Colonic mucosa (tissue), 4 donors: ENCODE measurements at places on chromosomes 5 and 9. TPM values are rescaled to one million over a fixed set of nuclear protein-coding genes. Genes with fewer than 3 reads are reported as not detected.

SMIM27 gene
- 10.9 TPM for total RNA-seq

GRCh38 chr9:137264067-137264466 lies 8.9 kb downstream of the NELFB start:
- DNase-seq: no peak

DNA sequence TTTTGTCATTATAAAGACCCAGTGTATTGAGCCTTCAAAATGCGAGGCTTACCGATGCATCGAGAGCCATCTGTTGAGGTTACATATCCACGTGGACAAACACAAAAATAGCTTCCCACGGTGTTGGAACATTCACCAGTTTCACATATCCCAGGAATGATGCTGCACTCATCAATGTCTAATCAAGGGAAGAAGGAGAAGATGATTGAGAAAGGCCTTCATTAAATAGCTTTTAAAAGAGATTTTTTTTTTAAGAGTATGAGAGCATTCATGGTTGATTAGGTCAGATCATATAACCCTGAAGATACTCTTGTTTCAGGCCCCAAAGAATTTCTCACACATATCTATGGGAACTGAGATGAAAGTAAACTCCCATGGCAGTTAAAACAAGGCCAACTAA lies 129.4 kb downstream of the FBN2 start:
- DNase-seq: no peak

GRCh38 chr9:124370896-124371582 lies 44.2 kb downstream of the PSMB7 start:
- no peak for DNase-seq

- no peak for DNase-seq
These were observed 103.3 kb upstream of the TAS2R1 start for GRCh38 chr5:9733486-9733885.

ZNF883 gene
- total RNA-seq: 0.42 TPM

DNA sequence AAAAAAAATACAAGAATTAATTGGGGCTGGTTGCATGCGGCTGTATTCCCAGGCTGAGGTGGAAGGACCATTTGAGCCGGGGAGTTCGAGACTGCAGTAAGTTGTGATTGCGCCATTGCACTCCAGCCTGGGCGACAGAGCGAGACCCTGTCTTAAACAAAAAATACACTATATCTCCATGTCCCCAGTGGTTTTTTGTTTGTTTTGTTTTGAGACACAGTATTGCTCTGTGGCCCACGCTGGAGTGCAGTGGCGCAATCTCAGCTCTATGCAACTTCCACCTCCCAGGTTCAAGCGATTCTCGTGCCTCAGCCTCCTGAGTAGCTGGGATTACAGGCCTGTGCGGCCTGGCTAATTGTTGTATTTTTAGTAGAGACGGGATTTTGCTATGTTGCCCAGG lies 1.2 kb downstream of the COQ4 start:
- DNase-seq: no peak

- DNase-seq: no peak
These were observed 6.5 kb upstream of the TLE4 start for GRCh38 chr9:79565245-79565644.

DNA sequence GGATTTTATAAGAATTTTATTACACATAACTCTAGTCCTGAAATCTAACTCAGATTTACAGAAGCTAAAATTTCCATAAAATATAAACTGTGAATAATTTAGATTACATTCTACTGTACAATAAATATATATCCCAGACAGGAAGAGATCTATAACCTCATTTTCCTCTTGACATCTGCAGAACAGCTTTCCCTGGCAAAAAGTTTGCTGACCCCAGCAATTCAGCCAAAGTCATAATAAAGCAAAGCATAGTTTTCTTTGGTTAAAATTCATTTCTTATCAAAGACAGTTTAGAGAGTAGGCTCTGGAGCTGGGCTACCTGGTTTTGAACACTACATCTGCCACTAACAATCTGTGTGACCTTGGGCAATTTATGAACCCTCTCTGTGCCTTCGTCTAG lies 372.5 kb downstream of the CAAP1 start:
- DNase-seq: no peak

GRCh38 chr5:109711673-109712072 lies 21.9 kb downstream of the MAN2A1 start:
- no peak for DNase-seq

GRCh38 chr5:76576996-76577395 lies 46.2 kb downstream of the F2RL2 start:
- DNase-seq: no peak

DNA sequence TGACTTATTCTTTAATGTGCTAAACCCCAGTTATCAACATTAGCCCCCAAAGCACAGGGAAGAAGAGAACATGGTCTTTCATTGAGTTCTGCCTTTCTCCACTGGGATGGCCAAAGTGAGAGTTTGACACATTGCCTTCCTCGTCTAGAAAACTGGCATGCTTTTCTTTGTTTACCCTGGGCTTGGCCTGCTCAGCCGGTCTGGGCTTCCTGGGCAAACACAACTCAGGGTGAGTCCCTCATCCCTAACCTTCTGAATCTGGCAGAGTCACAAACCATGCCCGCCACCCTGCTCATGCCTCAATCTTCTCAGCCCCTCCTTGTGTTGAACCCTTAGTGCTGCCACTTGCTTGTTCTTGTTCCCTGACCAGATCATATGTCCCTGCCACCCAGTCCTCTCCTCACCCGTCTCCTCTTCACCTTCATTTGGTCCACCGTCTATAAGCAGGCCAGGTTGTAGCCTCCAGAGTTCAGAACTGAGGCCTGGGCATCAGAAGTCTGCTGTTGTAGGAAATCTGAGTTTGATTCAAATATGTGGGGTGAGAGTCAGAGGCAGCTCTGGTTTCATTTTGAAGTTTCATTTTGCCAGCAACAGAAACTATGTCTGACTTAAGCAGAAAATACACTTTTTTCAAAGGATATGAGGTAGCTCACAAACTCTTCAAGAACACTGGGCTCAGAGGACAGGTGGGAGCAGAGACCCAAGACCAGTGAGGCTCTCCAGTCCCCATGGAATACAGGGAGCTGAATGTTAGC lies 217.6 kb downstream of the NDUFS4 start:
- no peak for DNase-seq

OTULIN gene
- 28.8 TPM for total RNA-seq

- no peak for DNase-seq
These were observed 323.5 kb upstream of the PTGER4 start for GRCh38 chr5:40356248-40356647.

DNA sequence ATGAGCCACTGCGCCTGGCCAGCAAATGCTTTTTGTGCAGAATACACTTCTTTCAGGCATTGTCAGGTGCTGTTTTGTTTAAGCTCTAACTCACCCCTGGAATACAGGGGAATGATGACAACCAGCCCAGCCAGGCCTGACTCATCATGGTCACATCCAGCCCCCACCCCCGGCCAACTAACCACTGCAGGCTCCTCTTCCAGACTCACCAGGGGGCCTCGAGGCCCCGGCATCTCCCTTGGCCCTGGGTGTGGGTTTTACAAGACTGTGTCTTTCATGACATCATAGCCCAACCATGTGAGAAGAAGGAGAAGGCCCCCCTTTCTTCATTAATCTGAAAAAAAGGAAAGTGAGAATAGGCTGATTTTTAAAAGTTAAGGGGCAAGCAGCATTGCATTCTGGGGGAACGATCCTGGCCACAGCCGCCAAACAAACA lies 35.5 kb downstream of the OLFML2A start:
- no peak for DNase-seq

- no peak for DNase-seq
These were observed 4.0 kb upstream of the CSF2 start for GRCh38 chr5:132069561-132069960.

GRCh38 chr5:56191656-56192055 lies 41.5 kb downstream of the ANKRD55 start:
- no peak for DNase-seq

OGN gene
- total RNA-seq: 13.9 TPM

GRCh38 chr9:132630811-132631210 lies 39.0 kb downstream of the DDX31 start:
- no peak for DNase-seq

RMRP gene
- total RNA-seq: 17,917 TPM

- DNase-seq: no peak
These were observed 29.1 kb upstream of the PLCXD3 start for GRCh38 chr5:41539454-41539853.

DNA sequence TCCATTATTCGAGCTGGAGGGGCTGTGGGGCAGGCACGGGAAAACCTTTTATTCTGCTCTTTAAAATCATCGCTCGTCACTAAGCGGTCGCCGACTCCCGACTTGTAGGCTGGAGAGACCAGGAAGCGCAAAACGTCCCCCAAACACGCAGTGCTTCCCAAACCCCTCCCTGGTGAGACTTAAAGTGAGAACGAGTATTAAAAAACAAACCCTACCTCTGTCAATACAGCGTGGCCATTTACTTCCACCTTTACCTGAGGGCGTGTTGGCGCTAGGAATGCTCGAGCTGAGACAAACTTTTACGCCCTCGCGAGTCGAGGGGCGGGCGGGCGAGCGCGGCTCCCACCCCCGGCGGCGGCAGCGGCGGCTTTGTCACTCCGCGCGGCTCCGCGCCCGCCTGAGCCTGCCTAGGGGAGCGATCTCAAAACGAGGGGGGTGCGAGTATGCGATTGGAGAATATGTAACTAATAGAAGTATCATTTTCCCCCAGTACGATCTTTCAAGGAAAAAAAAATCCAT lies at the start of gene NR2F1-AS1:
Gene NR2F1-AS1, minus strand, starts transcription at position 293 of the 519 bp plus-strand sequence.
- no peak for DNase-seq

DNA sequence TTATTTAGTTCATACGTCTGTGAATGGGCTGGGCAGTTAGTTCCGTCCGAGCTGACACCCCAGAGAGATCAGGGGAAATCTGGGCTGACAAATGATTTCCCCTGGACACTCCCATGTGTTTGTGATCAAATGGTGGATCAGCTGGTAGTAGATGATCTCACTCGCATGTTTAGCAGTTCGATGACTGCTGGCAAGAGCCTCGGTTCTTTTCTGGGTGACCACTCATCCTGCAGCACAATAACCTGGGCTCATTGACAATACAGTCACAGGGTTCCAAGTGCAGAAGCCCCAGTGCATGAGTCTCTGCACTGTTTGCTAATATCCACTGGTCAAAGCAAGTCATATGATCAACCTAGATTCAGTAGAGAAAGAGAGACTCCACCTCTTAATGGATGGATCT lies 155.9 kb downstream of the NR2F1-AS1 start:
- DNase-seq: no peak

GRCh38 chr9:95045751-95046150 lies 271.8 kb downstream of the FANCC start:
- DNase-seq: no peak

GABBR2 gene
- 0.05 TPM for total RNA-seq

- DNase-seq: peak; percentile 12
These were observed 58.8 kb upstream of the RNF130 start for GRCh38 chr5:180130291-180130869.

GRCh38 chr5:78243639-78244038 lies 50.9 kb downstream of the AP3B1 start:
- DNase-seq: no peak

GRCh38 chr9:115111874-115112273 lies 6.1 kb downstream of the TNC start:
- DNase-seq: no peak

DNA sequence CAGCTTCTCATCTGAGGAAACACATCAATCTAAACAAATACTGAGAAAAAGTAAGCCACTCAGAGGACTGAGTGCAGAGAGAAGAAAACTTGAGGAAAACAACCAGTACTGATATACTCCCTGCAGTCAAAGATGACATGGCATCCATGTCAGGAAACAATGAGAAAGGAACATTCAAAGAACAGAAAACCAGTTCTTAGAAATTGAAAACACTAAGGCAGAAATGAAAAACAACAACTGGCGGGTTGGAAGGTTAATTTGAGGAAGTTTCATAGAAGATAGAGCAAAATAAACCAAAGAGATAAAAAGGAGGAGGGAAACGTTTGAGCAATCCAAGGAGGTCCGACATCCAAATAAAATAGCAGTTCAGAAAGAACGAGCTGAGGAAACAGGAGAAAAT lies 475.2 kb downstream of the HINT1 start:
- no peak for DNase-seq

- no peak for DNase-seq
These were observed 227.3 kb upstream of the NMUR2 start for GRCh38 chr5:152632360-152632759.

- DNase-seq: no peak
These were observed 193.9 kb downstream of the ICE1 start for GRCh38 chr5:5616247-5616895.

NMUR2 gene
- not detected for total RNA-seq

- DNase-seq: no peak
These were observed 107.3 kb downstream of the SNCAIP start for GRCh38 chr5:122419142-122419894.

SLC2A8 gene
- 20.4 TPM for total RNA-seq

DNA sequence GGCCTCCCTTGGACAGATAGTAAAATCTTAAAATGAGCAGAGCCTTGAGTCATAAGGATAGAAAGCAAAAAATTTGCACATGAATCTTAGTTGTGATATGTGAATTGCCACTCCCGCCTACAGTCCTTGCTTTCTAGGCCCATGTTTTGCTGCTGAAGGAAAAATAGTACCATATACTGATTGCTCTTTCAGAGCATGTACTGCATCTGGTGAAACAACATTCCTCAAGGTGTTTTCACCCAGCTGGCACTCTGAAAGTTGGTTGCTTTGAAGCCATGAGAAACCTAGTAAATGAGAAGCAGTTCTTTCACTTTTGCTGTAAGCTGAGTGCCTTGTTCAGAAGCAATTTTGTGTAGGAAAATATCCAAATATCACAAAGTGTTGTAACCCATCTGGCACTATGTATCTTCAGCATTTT lies 10.3 kb downstream of the CDC37L1 start:
- no peak for DNase-seq

ANGPTL2 gene
- total RNA-seq: 2.7 TPM

- DNase-seq: no peak
These were observed 1.1 kb upstream of the PITX1 start for GRCh38 chr5:135034963-135035677.

DNA sequence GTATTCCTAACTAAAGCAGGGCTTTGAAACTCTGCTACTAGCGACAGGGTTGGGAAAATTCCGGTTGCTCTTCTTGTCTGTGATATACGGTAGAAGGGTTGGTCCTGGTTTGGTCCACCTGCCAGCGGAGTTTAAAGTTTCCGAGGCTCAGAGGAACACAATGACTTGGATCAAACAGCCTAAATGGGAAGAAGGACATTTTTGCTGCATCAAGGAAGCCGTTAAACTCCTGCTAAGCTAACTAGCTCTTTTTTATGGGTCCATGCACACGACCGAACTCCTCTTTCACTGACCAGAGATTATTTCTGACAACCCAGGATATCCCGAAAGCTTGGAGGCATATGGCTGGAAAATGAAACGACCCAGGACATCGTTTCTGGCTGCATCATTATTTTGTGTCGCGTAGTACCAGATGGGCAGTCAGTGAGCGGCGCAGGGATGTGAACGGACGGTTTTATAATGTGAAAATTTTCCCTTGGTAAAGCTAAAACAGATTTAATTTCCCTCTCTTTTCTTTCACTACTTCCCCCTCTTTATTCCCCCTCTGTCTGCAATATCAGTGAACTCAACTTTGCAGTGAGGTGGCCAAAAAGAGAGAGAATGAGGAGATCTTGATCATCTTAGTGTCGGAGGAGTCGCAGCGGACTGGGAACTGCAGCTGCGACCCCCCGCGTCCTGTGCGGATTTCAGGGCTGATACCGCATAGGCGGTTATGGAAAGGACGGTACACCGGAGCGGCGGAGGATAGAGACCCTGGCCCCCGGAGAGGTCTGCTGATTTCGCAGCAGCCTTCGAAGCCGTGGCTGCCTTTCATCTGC lies at the start of gene LURAP1L:
Gene LURAP1L, plus strand, starts transcription at position 160 of the 818 bp plus-strand sequence. CDS start 696 bp downstream, outside the sequence.
- DNase-seq: peak; percentile 77

YTHDC2 gene
- total RNA-seq: 22.6 TPM
